ENCODE measurements at places on chromosomes 6 and 20.

- DNase-seq, result no peak
Measured at GRCh38 chr20:16005915-16006493, 567.2 kb downstream of the KIF16B start.

DNA sequence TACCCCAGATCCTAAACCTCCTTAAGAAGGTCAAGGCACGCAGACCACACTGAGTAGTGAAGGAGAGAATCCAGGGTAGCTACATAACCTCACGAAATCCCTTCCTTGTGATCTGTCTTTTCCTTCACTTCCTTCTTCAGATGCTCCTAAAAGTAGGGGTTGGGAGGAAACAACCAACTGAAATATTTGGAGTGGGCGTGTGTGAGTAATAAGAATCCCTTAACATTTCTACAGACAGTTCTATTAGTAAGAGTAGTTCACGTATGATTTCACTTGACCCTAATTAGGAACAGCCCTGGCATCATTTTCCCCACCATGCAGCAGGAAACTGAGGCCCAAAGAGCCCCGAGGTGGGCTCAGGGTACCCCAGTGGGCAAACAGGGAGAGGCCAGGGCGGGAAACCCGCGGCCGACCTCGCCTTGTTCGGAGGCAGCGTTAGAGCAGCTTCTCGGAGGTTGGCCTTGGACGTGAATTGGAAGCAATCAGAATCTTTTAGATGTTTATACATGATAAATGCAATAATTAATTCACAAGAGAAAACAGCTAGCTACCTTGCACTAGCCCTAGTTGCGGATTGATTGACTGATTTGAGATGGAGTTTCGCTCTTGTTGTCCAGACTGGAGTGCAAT, 859 bp upstream of the RAE1 start:
- DNase-seq, result no peak

GRCh38 chr6:7438011-7438410, 48.4 kb downstream of the RIOK1 start:
- no peak for DNase-seq

DNA sequence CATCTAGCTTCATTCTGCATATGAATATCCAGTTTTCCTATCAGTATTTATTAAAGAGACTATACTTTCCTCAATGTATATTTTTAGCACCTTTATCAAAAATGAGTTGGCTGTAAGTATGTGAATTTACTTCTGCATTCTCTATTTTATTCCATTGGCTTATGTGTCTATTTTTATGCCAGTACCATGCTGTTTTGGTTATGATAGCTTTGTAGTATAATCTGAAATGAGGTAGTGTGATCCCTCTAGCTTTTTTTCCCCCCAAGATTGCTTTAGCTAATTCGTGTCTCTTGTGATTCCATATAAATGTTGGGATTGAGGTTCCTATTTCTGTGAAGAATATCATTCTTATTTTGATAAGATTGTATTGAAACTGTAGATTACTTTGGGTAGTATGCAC, 469.1 kb upstream of the MAP3K7 start:
- DNase-seq, result no peak

DNA sequence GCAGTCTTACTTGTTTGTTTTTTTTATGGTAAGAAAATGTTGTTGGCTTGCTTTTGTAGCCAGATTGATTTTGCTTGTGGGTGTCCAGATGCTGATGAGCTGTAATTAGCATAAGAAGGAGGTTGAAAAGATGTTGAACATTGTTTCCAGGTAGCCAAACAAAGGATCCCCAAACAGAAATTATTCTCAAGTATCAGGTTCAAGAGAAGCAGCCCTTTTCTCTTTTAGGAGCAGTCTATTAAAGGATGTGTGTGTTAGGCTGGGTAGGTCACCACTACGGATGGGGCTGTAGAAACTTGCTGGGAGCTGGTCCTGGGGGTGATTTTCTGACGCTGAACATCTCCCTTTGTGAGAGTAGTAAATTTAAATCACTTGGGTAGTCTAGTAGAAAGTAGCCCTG, 86.9 kb upstream of the VSTM2L start:
- no peak for DNase-seq

DNA sequence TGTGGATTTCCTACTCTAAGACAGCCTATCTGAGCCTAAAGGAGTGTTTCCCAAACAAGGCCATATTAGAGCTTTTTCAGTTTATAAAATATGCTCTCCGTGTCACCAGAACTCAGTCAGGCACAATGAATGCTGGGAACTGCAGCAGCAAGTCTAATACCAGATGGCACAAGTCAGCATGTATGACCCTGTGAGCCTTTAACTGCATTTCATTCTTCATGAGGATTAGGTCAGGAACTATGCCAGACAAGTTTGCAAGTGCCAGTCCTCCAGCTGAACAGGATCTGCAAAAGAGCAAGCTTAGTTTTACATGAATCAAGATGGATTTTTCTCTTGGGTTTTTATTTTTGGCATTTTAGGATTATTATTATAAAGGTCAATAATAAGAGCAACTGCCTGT, 66.7 kb upstream of the SAMD5 start:
- DNase-seq, result no peak

GRCh38 chr6:14440940-14441781, 323.6 kb downstream of the CD83 start:
- no peak for DNase-seq

GRCh38 chr6:2582268-2582667, 168.5 kb downstream of the MYLK4 start:
- DNase-seq, result no peak

- DNase-seq, result no peak
Measured at GRCh38 chr6:8499540-8499939, 64.2 kb upstream of the SLC35B3 start.

- DNase-seq, result no peak
Measured at GRCh38 chr6:37039958-37040357, 34.5 kb downstream of the FGD2 start.

GRCh38 chr6:150636808-150637207, 37.1 kb downstream of the PLEKHG1 start:
- DNase-seq, result no peak

DNA sequence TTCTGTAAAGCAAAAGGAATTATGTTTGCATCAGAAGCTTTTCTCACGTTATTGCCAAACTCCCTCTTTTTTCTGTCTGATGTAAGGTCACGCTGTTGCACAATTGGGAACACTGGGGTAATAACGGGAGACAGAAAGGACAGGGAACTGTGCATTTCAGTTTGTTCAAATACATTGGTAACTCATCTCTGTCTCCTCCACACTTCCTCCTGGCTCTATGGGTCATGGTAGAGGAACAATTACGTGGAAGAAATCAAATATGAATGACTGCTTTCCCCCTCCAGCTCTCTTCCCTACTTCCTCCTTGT, 132.2 kb upstream of the TNFAIP3 start:
- DNase-seq, result no peak

- DNase-seq, result no peak
Measured at GRCh38 chr6:35008858-35009257, 119.8 kb downstream of the ANKS1A start.

GRCh38 chr20:56376331-56376730, 15.7 kb downstream of the AURKA start:
- DNase-seq, result no peak

- DNase-seq, result peak; percentile 61
Measured at GRCh38 chr6:27871924-27872638, 40.1 kb downstream of the OR2B2 start.

DNA sequence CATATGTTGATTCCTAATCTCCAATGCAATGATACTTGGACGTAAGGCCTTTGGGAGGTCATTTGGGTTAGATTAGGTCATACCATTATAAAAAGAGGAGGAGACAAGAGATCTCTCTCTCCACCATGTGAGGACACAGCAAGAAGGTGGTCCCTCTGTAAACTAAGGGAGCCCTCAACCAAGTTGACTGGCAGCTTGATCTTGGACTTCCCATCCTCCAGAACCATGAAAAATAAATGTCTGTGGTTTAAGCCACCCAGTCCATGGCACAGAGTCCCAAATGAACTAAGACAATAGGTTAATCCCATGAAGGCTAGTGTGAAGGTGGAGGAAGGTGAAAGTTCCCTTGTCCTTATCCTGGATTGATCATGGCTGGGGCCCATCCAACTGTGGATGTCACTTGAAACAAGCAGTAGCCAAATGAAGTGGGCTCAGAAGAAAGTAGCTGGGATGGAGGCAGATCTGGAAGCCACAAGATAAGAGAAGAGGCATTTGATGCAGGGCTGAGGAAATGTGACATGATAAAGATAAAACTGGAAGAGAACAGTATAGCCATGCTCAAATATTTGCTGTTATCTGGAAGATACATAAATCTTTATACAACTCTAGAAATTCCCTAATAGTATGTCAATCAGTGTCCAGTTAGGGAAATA, 99.9 kb downstream of the BANF2 start:
- DNase-seq, result no peak

- DNase-seq, result no peak
Measured at GRCh38 chr20:2151858-2152281, 50.2 kb downstream of the STK35 start.

GRCh38 chr20:37853823-37854375, 49.0 kb upstream of the VSTM2L start:
- no peak for DNase-seq

- no peak for DNase-seq
Measured at GRCh38 chr6:148367411-148368024, 24.9 kb downstream of the SASH1 start.

DNA sequence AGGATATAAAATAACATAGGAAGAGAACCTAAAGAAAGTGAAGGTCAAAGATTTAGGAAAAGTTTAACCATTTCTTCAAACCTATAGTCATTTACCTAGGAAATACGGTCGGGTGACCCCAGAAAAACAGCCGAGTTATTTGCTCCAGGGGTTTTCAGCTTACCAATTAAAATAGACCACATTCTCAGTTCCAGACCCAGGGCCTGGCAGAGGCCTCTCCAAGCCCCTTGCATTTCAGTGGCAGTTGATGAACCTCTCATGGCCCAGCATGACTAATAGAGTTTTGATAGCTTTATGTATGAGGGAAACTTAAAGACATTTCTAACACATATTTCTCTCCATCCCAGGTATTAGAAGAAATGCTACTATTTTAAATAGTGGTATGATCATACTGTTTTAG, 113.5 kb downstream of the OGFRL1 start:
- DNase-seq, result no peak

DNA sequence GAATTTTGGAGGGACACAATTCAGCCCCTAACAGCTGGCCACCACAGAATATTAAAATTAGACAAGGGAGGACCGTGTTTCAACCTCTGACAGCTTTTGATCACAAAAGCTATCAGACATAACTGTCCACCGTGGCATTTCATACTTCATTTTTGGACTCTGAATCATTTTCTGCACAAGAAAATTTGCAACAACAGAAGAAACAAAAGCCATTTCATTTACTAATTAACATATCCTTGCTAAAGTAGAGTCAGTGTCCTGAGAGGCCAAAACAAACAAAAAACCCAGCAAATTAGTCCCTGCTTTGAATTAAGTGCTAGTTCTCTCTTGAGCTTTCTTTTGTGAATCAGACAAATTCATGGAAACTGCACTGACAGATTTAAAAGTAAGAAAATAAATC, 17.6 kb upstream of the COL12A1 start:
- no peak for DNase-seq

GRCh38 chr20:40809361-40809760, 120.3 kb upstream of the MAFB start:
- no peak for DNase-seq

DNA sequence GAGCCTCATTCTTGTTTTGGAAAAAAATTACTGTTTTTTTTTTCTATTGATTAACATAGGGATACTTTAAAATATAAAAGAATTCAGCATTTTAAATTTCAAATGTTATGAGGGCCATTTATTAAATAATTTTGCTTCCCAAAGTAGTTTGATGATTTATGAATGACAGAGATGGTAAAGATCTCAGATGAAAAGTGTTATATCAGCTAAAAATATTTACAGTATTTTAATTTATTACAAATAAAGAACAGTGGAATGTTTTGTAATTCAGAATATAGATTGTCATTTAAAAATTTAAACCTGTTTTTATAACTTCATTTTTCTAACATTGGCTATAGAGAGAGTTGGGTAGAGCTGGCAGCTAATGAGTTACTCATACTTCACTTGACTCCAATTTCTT, 256.0 kb downstream of the TPBG start:
- no peak for DNase-seq

DNA sequence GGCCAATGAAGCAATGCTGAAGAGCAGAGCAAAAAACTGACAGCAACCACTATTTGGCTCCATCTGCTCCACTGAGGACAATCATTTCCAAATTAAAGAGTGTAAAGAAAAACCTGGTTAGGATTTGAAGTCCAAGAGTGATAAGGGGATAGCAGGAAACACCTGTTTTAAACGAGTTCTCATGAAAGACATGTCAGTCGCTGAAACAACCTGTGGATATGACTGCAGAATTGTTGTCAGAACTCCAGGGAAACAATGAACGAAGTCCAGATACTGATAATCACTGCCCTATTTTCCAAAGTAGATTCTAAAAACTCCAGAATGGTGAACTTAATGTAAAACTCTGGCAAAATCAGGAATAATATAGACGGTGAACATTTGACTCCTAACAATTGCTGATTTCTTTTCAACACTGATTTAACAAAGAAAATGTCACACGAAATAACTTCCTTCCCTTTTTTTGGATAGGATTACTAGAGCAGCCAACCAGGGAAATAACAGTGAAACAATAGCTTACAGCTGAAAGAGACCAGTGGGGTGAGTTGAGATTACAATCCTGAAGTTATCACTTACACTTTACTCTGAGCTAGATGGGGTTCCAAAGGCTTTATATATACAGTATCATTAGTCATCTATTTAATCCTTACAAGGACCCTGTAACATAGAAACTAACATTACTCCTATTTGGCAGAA, 83.7 kb downstream of the ELOVL5 start:
- no peak for DNase-seq

- no peak for DNase-seq
Measured at GRCh38 chr20:21396599-21397340, 556 bp downstream of the NKX2-4 start.

DNA sequence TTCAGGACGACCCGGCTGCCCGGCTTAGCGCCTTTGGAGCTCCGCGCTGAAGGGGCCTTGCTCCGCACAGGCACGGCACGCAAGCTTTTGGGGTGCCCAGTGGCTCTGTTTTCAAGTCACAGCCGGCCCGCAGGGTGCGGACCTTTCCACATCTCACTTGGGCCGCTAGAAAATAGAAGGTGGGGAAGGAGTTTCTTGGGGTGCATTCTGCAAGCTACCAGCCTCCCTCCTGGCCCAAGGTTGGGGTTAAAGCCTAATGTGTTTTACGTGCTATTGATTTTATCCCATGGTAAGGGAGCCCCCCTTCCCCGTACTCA, 561 bp downstream of the KAT14 start:
- DNase-seq, result no peak

DNA sequence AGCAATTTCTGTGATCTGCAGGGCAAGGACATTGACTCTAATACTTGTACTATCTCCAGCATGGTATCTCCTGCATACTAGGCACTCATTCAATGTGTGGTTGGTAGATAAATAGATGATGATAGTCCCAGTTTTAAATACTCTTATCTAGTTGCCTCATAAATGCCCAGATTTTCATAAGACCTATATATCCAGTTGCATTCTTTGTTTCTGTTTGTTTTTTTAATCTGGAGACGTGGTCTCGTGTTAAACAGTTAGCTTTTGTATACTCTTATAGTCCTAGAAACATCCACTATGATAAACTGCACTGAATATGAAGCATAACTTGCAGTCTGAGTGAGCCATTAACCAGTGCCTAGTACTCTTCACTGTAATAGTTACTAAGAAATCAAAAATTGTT, 35.5 kb upstream of the SUMO4 start:
- no peak for DNase-seq

Data from stimulated activated CD8-positive, alpha-beta memory T cell treated with anti-CD3 and anti-CD28 coated beads, Interleukin-12 subunit alpha, Interleukin-12 subunit beta, amount 100 ng/mL, for 4 hours (primary cell).